ENCODE measurements at places on chromosomes 11 and 22.

DNA sequence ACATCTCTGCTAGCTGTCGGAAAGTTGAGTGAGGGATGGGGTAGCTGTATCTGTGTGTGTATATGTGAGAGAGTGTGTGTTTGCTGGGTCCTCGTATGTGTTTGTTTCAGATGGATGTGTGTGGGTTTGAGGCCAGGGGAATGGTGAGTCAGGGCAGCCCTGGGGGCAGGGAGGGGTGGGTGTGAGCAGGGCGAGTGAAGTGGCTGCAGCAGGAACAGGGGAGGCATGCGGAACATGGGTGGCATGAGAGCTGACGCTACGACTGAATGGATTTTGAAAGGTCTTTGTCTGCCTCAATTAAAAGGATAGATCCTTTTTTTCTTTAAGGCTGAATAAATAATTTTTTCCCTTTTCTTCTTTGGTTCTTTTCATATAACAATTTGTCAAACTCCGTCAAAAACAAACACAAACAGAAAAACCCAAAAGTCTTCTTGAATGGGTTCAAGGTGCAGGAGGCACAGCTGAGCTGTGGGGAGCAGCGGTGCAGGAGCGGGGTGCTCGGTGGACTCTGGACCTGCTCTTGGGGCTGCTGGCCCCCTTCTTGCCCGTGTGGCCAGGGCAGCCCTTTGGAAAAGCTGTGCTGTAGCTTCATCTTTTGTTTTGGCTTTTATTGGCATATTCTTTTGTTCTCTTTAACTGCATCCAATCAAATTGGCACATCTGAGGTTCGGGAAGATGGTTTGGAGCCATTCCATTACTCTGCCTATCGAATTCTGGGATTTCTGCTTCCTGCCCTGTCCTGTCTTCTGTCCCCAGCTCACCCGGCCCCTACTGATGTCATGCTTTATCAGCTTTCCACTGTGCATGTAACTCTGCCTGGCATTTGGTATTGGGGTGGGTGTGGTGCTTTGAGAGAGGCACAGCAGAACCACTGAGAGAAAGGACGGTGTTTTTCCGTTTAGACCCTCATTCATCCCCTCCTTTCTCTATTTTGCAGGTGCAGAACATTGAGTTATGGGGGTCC lies 80.1 kb downstream of the ADAMTS15 start:
- no peak for DNase-seq

- no peak for DNase-seq
Measured at GRCh38 chr11:15616130-15617105, 501.7 kb downstream of the INSC start.

DNA sequence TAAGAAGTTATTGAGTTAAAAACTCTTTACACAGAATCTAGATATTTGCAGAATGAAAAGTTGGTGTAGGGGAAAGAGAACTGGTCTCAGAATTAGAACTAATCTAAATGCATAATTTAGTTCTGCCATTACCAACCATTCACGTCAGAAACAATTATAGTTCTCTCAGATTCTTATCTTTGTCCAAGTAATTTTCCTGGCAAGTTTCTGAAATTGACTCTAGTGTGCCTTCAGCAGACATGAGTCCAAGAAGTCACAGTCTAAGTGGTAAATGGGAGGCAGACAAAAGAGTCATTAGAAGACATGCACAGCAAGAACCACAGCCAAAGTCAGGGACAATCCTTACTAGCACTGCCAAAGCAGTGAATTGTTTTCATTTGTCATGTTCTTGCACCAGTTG lies 1870.1 kb downstream of the LRRC4C start:
- DNase-seq = no peak

GRCh38 chr11:72191961-72192381 lies at the start of gene FOLR1:
TSS of gene FOLR1 (plus strand) at chr11:72192140. CDS start at chr11:72192174, 34 bp downstream.
- no peak for DNase-seq

DNA sequence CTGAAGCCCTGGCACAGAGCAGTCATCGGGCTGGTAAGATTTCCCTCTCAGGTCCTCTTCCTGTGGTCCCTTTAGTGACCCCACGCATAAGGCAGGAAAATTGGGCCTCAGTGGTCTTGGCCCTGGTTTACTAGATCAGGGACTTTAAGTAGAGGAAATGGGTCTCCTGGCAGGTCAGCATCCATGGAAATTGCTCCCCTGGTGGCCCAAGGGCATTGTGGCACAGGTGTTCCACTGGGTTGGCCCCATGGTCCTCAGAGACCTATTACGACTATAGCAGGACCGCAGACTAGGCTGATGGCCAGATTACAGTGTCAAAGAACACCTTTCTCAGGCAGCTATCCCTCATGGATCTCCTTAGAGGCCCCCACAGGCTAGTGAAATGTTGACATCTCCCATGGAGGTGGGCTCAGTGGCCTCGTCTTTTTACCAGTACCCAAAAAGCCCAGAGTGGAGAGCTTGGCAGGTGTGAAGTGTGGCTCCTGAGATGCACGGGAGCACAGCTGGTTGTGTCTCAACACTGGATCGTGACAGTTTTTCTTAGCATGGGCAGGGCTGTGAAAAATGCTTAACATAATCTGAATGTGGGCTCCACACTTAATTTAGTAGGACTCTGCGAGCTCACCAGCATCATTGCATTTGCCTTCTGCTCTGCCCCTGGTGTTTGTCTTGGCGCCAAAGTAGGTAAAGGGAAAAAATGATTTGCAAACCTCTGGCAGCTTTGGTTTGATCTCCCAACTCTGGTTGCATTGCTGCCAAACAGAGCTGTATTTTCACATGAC lies 74.2 kb downstream of the ZBTB16 start:
- DNase-seq = no peak

DNA sequence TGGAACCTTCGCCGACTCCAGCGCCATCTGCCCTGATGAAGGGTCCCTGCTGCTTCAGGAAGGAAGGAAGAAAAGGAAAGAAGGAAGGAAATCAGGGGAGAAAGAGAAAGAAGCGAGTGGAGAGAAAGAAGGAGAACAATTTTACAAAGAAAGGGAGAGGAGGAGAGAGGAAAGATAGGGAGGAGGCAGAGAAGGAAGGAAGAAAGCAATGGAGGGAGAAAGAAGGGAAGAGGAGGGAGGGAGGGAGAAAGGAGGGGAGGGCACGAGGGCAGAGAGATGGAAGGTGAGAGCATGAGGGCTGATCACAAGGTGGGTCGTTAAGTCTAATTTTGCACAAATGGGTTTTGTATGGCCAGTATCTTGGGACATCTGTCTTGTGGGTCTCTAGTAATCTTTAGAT lies 39.2 kb downstream of the PARVA start:
- no peak for DNase-seq

- no peak for DNase-seq
Measured at GRCh38 chr11:91866642-91867041, 358.0 kb upstream of the FAT3 start.

- DNase-seq = no peak
Measured at GRCh38 chr11:119329320-119329719, 5.0 kb upstream of the RNF26 start.

GRCh38 chr11:11512929-11513328 lies 108.9 kb downstream of the GALNT18 start:
- DNase-seq = no peak

DNA sequence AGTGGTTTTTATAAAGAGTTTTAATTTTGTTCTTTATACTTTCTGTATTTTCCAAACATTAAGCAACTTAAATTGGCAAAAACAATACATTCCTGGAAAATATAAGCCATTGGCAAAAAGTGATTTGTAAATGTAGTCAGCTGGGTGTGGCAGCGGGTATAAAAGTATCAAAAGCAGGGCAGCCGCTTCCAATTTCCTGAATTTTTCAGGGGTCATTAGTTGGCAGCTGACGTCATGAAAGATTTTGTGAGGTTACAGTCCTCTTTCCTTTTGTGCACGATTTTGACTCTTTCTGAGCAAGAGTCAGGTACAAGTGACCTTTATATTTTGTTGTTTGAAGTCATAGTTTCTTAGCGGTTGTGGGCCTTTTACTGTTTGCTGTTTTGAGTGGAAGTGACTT lies at the start of gene OOSP3:
Gene OOSP3, plus strand, starts transcription at position 208 of the 400 bp plus-strand sequence. Its CDS starts 27 bp downstream, at position 235.
- no peak for DNase-seq

DNA sequence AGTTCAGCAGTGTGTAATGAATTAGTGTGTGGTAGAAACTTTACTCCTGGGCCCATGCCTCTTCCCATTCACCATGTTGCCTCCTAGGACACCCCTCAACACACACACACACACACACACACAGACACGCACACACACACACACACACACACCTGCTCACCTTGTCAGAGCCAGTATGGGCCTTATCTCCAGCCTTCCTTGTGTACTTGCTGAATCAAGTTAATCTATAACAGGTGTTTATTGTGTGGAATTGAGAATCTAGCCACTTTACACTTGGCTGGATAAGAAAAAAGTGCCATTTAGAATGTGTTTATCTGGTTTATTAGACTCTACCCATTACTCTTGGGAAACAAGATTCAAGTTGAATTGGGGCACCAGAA lies 14.5 kb upstream of the ZDHHC13 start:
- no peak for DNase-seq

DNA sequence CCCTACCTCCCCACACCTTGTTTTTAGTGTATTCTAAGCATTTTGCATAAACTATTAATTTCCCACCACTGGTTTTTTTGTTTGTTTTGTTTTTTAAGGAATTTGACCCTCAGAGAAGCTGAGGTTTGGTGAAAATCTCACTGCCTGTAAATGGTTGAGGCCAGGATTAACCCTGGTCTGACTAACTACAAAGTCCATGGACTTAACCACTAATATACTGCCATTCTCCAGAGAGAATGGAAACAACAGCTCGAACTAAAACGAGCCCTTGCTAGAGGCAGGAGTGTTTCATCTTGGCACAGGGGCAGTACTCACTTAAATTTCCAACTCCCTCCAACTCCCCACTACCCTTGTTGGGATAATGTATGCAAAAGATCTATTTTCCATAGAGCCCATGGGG lies 3.0 kb downstream of the CTNND1 start:
- DNase-seq = no peak

DNA sequence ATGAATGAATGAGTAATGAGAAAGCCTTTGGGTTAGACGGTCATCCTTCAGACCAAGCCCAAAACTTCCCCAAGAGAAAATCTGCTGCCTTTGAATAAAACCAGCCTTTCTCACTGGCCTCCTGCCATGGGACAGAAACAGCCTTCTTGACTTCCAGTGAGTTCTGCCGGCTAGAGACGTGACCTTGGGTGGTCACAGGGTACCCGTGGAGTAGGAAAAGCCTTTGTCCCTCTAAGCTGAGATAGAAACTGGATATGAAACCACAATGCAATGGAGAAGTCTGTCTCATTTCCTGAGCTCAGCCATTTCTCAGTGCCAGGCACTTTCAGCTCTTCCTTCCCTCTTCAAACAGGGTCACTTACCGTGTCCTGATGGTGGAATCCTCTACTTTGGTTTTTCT lies 21.2 kb upstream of the YWHAH start:
- no peak for DNase-seq

- no peak for DNase-seq
Measured at GRCh38 chr22:28025866-28026575, 107.0 kb upstream of the PITPNB start.

GRCh38 chr22:29907753-29908515 lies 25.0 kb downstream of the MTMR3 start:
- no peak for DNase-seq
